ENCODE measurements at places on chromosomes 1 and 21.
A peak's percentile ranks its signal among the peaks of the same experiment; 100 is the strongest.

DNA sequence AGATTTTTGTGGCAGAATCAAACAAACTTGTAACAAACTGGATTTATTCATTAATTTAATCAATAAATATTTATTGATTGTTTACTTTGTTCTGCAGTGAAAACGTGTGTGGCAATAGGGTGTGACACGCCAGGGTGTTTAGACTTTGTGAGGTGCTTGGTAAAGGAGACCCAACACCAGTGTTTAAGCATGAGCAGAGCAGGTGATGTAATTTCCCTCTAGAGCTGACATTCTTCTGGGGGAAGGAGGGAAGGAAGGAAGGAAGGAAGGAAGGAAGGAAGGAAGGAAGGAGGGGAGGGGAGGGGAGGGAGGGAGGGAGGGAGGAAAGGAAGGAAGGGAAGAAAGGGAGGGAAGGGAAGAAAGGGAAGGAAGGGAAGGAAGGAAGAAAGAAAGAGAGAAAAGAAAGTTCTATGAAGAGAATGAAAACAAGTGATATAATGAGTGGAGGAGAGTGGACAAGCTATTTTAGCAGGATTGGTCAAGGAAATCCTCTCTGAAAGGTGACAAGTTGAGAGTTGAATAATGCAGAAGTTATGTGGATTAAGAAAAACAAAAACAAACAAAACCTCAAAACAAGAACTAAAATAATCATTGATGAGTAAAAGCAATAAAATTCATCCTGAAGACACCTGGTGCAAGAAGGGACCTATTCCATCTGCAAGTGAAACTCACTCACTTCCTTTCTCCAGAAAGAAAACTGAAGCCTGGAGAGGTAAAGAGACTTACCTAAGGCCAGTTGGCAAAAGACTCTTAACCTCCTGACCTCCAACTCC lies 60.8 kb downstream of the TSEN15 start:
- DNase-seq = no peak

- DNase-seq = no peak
Measured at GRCh38 chr1:39509360-39510009, 18.0 kb downstream of the BMP8A start.

DNA sequence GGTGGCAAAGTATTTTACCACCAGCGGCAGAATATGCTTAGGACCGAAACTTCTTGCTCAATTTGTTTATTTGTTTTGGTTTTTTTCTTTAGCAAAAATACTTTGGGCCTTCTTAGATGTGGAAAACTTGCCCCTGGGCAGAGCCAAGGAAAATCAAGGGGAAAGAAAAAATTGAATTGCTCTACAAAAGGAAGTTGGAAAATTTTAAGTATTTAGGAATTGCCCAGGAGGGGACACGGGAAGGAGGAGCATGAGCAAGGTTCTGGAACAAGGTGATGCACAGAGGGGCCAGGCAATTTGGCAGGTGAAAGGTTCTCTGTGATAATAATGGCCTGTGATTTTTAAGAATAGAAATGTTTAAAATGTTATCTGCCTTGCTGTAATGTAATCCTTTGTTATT lies 28.6 kb downstream of the SGIP1 start:
- DNase-seq = no peak

DNA sequence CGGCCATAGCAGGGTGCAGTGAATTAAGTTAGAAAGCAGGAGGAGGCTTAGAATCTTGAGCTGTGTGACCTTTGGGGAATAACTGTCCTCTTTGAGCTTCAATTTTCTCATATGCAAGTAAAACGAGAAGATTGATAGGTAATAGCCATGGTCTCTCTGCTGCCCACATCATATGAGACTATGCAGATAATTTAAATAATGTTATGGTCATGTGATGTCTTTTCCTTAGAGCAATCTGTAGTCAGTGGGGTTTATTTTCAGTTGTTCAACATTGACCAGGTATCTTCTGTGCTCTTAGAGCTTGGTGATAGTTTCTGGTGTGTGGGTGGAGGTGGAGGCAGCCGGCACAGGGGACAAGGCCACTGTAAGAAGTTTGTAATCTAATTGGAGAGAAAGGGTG lies 537.1 kb downstream of the KIF26B start:
- no peak for DNase-seq

GRCh38 chr1:228841632-228842031 lies 106.4 kb downstream of the RHOU start:
- DNase-seq = no peak

GRCh38 chr1:245493029-245493428 lies 338.2 kb downstream of the KIF26B start:
- DNase-seq = no peak

DNA sequence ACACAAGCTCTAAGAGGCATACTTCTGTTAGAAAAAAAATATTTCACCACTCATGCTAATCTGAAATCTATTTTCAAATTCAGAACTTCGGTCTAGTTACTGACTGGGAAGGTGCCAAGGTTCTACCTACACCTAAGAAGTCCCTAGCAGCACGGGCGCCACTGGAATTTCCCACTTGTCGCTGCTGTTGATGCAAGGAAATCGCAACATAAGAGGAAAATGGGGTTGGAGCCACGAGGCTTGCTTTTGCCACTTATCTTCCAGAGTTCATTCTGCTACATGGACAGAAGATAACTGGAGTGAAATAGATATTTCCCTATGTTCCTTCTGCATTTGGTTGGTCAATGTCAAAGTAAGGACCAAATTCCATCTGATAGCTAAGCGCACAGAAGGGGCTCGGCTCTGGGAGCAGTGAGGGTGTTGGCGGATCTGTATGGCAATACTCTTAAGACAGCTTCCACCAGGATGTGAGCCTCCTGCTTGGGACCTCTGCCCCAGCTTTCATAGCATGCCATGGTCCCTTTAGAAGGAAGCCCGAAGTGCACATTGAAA lies 47.2 kb downstream of the RCAN1 start:
- no peak for DNase-seq

DNA sequence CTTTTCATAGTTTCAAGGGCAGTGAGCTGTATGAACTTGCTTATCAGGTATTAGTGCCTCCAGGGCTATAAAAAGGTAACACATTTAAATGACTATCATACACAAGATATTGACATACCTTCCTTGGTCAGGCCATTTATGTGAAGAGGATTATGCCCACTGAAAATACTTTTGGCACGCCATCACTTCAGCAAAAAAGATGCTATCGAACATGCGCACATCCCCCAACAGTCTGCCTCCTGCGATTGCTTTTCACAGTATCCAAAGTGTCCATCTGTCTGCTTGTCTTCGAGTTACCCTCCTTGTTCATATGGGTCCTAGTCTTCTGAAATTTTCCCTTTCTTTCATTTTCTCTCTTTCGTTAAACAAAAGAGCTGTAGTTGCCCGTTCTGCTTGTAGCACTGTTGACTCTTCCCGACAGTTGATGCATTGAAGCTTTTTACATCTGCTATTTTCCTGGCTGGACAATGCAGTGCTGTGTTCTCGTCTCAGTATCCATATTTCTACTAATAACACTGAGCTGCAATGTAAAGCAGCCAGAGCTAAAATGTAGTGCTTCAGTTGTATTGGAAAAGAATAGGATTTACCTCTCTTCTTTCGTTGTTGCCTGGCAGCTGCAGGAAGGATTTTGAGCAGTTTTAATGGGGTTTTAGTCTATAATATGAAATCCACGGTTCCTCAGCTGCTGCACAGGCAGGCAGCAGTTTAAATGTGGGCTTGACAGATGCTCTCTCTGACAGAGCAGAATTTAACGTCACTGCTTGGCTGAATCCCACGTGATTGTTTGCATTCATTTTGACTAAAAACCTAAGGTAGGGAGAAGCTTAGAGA lies at the start of gene B3GALT2:
Gene B3GALT2 (minus strand): TSS at position 713 of the 831 bp plus-strand sequence. CDS start 5,051 bp downstream, outside the sequence.
- no peak for DNase-seq

- no peak for DNase-seq
Measured at GRCh38 chr1:166902279-166902678, 26.2 kb upstream of the TADA1 start.

DNA sequence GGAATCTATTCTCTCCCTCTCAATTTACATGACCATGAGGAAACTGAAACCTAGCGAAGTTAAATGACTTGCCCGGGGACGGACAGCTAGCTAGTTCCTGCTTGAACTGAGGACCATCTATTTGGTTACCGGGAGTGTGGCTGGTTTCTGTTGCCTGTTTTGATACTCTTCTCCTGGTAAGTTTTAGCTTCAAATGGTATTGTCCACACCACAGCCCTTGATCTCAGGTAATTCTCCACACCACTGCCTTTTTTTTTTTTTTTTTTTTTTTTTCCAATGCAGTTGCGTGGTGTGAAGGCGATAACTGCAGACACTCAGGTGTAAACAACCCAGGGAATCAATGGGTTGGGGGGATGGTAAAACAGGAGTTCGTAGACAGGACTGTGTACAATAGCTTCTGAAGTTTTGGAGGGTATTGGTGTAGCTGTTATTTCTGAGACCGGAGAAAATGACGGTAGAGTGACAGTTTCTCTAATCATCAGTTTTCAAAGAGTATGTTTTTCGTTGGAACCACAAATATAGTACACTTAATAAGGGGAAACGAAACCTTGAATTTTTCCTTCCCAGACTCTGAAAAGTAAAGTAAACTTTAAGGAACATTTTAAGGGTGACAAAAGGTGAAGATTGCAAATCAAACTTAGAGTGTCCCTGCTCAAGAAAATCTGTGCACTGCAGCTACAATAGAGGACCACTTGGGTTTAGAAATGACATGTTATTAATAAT lies 125.3 kb upstream of the CACYBP start:
- no peak for DNase-seq

DNA sequence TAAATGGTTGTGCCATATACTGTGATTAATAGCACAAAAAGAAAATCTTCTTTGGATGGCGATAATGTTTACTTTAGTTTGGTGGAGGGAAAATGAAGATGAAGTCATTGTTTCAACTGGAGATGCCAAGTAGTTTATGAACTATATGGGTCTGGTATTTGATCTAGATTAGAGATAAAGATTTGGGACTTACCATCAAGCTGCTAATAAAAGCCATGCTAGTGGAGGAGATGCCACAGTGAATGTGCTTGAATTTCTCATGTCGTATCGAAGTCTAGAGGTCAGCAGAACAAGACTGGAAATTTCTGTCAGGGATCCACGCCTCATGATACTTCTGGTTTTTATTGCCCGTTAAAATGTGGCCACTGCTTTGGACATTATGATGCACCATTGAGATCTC lies 742.0 kb downstream of the NCAM2 start:
- DNase-seq = no peak

DNA sequence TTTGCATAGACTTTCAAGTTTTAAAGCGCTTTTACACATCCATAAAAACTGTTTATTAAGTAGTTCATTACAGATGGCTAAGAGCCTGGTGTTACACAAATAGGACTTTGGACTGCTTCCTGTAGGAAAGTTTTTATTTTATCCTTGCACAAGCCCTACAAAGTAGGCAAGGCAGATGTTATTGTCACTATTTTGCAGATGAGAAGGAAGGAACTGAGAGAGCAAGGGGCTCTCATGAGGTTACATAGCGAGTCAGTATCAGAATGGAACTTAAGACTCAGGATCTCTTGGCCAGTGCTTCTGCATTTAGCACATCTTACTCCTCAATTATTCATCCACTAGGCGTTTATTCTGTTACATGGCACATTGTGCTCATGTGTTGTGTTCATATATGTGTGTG lies 2.6 kb upstream of the MAPKAPK2 start:
- DNase-seq = no peak

GRCh38 chr1:55696181-55696754 lies 481.1 kb upstream of the USP24 start:
- DNase-seq = no peak

- no peak for DNase-seq
Measured at GRCh38 chr1:39141925-39142324, 62.6 kb upstream of the MACF1 start.

GRCh38 chr1:228083871-228084278 lies 1.4 kb downstream of the ARF1 start:
- no peak for DNase-seq

DNA sequence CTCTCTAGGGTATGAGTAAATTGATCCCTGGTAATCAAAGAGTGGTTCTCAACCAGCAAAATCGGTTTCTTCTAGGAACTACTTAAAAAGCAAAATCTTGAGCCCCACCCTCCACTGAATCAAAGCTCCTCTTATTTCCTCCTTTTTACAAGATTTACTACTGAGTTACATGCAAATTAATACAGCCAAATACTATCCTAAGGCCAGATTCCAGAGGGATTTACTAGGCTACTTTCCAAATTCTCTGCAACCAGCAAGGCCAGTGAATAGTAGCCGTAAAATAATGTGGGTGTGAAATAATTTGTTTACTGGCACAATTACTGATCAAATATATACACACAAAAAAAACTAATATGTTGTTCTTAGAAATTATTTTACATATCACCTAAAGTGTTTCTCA lies 1583.8 kb downstream of the NCAM2 start:
- no peak for DNase-seq

- no peak for DNase-seq
Measured at GRCh38 chr1:10459184-10459583, 9.4 kb downstream of the CORT start.

DNA sequence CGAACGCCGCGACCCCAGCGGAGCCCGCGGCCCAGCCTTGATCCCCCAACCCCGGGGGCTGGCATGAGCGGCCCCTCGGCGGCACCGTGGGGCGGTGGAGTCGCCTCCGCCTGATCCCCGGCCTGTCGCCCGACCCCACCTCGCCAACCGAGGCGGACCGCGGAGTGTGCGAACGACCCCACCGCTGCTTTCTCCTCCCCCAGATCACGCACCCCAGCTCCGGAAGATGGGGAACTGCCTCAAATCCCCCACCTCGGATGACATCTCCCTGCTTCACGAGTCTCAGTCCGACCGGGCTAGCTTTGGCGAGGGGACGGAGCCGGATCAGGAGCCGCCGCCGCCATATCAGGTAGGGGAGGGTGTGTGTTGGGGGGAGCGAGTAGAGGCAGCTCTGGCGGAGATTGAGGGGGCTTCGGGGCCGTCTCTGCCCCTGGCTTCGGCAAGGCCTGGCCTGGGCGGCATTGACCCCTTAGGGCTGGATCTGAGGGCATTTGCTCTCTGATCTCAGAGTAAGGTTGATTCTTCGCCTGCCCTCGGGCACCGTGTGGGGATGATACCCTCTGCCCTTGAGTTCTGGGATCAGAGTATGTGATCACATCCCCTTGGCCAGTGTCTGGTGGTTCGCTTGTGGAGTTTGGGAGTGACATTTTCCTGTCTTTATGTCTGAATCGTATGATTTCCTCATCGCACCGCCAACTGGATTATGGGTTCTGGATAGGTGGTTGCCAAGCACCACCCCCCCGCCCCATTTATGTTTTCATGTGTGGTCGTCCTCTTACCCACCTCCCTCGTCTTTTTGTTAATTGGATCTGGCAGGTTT lies 668 bp downstream of the RNF11 start:
- DNase-seq = peak; percentile 85

GRCh38 chr1:152757747-152758146 lies at the start of gene KPRP:
Gene KPRP (plus strand): TSS chr1:152758025. CDS start chr1:152759589, 1,564 bp downstream.
- DNase-seq = no peak

DNA sequence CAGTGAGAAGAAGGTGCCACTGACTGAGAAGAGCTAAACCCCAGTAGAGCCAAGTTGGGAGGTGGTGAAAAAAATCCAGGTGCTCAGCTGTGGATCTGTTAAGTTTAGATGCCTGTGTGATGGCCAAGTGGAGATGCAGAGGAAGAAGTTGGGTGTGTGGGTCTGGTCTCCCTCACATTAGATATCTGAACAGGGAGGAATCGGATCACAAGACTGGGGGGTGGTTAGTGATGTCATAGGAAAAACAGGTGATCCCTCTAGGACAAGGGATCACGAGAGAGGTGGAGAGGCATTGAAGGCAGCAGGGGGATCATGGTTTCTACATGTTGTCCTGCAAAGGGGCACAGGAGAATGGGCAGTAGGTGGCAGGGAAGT lies 22.6 kb downstream of the KCNK1 start:
- no peak for DNase-seq

Measured in osteocyte (in vitro differentiated cells).